ENCODE measurements at places on chromosomes 4 and X.

DNA sequence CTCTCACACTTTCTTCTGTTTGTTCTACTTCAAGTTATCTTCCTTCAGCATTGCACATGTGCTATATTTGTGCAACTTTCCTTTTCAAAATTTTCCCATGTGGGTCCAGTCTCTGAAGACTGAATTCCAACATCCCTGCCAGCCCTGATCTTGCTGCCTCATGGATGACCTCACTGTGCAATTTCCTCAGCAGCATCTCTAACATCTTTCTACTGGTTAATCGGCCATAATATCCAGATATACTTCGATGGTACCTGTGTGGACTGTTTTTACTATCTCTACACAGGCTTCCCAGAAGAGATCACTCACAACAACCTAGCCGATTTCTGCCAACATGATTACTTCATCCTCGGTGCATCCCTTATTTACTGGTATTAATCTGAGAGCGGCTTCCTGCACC is 41.5 kb downstream of the GPM6A start:
- DNase-seq, result no peak

GRCh38 chr4:145414226-145414625 is 67.4 kb upstream of the SMAD1 start:
- DNase-seq, result no peak

GRCh38 chrX:16838202-16839066 is 31.7 kb downstream of the RBBP7 start:
- no peak for DNase-seq

- no peak for DNase-seq
These were observed 7.7 kb downstream of the SYN1 start for GRCh38 chrX:47611926-47612325.

Data from stimulated activated naive CD8-positive, alpha-beta T cell treated with anti-CD3 and anti-CD28 coated beads, Interleukin-15, amount 100 ng/mL, for 72 hours (primary cell).